Fibroblast of mammary gland (primary cell): ENCODE measurements at places on chromosomes 7 and 10.
A peak's percentile ranks its signal among the peaks of the same experiment; 100 is the strongest.

DNA sequence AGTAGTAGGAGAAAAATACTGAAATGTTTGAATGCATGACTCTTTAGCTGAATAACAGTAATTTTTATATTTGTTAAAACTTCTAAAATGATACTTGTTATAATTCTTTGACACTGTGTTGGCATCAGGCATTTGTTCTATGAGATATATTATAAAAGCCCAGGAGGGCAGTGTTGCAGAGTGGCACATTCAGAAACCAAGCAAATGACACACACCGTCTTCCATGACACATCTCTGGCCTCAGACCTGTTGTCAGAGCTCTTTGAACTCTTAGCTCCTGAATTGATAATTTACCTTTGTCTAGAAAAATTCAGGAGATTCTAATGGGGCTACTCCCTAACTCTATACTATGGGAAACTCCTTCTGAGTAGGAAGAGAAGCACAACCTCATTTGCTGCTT, 62.4 kb upstream of the MDFIC start:
- DNase-seq: no peak

- DNase-seq: peak; percentile 88
Measured at GRCh38 chr10:95247200-95247880, 43.5 kb downstream of the PDLIM1 start.

DNA sequence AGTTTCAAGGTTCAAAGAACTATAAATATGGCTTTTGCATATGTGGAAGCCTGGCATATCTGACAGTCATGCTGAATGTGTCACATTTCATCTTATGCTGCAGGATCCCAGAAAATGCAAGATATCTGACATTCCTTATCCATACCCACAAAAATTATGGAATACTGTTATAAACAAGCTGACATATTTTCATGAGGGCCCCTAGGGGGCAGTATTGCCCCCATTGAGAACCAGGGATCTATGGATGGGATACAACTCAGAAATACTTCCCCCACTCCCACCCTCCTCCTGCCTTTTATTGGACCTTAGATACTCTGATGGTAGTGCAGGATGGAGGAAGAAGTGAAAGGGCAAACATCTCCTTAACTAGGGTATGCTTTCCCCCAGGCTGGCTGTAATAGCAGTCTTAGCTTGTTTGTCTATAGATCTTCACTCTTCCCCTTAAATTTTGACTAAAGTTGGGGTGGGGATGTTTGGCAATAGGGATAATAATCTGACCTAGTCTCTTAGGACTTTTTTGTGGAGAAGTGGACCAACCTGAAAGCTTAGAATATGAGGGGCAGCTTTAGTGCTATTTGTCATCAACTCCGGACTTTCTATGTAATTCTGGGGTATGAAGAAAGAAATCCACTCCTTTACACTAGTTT, 3.5 kb upstream of the GNGT1 start:
- peak; percentile 74 for DNase-seq

- DNase-seq: no peak
Measured at GRCh38 chr10:124222318-124222987, 129.1 kb upstream of the CHST15 start.

DNA sequence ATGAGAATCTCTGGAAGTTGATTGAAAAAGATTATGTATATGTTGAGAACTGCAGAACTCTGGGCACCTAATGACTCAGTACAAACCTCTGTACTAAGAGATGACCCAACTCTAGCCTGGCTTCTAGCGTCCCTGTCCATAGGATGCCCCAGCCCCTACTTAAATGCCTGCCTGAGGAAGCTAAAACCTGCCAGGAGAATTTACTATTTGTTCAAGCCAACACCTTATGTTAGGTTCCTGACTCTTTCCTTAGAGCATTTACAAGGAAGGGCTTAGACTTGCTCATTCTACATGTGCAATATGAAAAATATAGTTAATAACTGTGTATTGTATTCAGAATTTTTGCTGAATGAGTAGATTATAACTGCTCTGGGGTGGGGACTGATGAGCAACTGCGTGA, 37.5 kb upstream of the AOAH start:
- DNase-seq: no peak

DNA sequence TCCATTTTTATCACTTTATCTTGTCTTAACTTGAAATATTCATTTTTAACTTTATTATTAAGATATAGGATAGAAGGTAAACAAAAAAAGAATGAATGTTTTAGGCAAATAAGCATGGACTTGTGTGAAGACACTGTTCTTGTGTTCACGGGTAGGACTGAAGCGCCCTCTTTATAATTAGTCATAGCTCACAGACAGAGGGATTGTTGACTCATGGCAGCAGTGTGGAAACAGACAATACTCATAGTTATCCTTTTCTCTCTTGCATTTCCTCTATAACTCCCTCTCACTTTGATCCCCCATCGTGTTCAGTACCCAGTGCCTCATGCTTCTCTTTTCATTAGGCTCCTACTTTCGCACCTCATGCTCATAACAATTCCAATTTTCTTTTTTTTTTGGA, 731.8 kb downstream of the PHTF2 start:
- peak; percentile 53 for DNase-seq

DNA sequence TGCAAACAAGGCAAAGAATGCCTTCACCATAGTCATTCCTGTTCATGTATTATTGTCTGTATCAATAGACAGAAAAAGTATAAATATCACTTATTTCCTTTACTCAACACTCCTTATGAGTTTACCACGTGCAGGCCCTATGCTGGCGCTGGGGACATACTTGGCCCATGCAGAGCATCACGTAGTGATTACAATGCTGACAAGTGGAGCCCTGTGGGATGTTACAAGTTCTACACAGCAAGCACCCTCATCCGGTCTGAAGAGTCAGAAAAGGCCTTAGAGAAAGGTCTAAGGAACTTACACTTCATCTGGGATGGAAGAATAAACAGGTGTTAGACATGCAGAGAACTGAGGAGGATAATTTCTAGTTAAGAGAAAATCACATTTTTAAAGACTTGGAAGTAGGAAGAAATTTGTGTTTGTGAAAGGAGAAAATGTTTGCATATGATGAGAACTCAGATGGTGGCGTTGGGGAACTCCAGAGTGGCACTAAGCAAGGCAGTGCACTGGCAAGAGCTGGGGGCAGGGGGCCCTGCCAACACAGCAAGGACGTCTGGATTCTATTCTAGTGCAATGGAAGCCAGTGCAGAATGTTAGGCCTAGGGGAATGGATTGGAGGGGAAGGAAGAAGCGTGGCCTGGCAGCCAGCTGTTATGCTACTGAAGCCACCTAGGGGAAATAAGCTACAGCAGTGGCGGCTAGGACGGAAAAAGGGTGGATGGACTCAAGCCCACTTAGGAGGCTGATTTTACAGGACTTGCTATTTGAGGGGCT, 116.2 kb downstream of the ELMO1 start:
- no peak for DNase-seq

DNA sequence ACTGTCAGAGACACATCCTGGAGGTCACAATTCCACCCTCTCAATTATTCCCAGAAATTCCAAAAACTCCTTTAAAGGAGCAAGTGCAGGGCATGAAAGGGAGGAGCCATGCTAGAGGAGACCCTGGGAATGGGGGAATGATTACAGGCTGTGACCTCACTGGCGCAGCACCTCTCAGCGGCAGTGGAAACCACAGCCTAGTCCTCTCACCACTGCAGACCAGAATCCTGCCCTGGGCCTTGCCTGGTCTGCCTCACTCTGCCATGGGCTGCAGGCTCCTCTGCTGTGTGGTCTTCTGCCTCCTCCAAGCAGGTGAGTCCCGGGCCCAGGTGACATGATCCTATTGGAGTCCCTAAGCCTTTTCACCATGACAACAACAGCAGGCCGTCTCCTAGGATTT, 50.5 kb upstream of the PRSS58 start:
- no peak for DNase-seq

GRCh38 chr7:111413739-111414138, 148.6 kb downstream of the IMMP2L start:
- DNase-seq: no peak

GRCh38 chr10:97328646-97329453, 5.7 kb downstream of the FRAT2 start:
- no peak for DNase-seq

GRCh38 chr7:20275637-20276036, 55.1 kb upstream of the ITGB8 start:
- peak; percentile 6 for DNase-seq

DNA sequence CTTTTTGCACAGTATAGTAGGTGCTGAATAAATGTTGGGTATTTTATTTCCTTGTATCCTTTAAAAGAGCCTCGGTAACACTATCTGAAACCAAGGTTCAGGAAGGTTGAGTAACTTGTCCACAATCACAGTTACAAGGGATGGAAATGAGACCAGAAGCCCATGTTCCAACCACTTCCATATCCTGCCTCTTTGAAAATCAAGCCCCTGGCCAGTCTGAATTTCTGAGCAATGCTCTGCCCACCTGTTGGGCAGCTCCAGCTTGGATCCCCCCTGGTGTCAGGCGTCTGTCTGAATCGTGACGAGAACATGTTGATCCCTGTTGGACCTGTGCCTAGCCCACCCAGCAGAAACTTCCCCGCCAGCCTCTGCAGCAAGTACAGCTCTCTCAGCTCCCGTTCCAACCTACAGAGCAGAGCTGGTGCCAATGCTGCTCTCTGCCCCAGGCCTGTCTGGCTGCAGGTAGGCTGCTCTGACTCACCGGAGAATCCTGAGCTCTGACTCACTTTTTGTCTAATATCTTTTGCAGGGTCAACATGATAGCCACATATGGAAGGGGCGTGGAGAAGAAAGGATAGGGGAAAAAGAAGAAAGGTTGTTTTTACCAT, 595.5 kb downstream of the INHBA start:
- DNase-seq: no peak

DNA sequence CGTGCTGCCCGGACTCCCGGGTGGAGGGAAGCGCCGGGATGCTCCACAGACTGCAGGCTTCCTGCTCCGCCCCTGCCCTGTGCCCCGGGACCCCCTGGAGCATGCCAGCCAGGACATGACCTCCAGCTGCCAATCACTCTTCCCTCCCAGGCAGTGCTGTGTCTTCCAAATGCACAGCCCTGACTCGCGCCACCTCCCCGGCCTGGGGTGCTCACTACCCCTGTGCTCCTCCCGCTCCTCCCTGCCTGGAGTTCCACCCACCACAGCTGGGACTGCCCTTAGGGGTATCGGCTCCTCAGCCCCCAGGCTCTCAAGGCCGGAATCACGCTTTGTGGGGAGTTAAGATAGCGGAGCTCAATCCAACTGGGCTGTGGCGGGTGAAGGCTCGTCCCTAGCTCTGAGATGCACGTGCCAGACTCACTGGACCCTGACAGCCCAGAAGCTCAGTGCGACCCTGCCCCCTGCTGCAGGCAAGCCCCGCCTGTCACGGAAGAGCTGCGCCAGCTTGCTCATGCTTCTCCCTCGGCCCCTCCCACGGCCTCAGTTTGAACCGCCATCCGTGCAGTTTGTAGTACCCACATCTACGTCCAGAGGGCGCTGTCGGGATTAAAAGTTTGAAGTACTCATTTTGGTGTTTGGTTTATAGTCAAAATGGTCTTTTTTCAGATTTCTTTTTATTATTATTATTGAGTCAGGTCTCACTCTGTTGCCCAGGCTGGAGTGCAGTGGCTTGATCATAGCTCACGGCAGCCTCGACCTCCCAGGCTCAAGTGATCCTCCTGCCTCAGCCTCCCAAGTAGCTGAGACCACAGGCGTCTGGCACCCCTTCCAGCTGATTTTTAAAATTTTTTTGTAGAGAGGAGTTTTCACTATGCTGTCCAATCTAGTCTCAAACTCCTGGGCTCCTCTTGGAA, 142.5 kb upstream of the TCERG1L start:
- DNase-seq: peak; percentile 16

DNA sequence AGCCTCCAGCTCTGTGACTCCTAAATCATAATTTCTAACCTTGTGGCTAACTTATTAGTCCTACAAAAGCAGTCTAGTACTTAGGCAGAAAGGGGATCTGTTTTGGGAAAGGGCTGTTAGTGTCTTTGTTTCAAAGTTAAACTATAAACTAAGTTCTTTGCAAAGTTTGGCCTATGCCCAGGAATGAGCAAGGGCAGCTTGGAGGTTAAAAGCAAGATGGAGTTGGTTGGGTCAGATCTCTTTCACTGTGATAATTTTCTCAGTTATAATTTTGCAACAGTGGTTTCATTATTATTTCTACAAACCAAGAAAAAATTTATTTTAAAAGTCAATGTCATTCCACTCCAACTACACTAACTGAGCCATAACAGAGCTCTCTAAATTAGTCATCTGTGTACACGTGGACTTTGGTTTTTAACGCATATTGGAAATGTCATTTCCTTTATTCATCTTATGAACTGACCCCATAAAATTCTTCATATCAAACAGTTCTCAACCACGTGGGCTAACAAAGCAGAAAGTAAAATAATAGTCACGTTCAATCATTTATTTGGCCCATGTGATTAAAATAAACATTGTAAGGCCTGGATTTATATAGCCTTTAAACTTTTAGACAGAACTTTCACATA, 143.2 kb upstream of the C7orf33 start:
- DNase-seq: peak; percentile 21

DNA sequence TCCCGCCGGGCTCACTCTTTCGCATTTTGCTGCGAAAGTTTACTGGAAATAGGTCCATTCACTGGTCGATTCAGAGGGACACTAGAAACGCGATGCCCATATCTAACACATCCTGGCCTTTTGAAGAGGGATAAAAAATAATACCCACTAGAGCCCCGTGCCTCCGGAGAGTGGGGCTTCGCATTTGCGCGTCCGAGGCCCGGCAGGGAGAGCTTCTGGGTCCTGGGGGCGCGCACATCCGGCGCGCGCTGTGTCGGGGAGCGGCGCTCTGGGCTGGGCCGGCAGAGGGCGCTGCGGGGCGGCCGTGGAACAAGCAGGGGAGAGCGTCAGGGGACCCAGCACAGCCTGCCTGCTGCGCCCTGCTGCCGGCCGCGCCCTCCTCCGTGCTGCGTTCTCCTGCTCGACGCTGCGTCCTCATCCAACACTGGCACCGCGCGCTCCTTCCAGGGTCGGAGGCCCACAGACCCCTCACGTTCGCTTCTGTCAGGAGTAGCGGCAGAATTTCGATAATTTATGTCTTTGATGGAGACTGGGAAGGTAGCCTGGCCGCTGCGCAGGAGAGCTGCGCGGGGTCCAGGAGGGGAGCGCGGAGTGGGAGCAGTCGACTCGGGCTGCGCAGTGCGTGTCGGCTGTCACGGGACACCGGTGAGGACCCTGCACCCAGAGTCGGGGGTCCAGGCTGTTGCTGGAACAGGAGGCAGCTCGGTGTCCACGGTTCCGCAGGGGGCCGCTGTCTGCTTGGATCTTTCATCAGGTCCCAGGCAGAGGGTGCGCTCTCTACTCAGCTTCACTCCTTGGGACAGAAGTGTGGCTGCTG, 41.5 kb upstream of the ZNF32 start:
- DNase-seq: peak; percentile 73

DNA sequence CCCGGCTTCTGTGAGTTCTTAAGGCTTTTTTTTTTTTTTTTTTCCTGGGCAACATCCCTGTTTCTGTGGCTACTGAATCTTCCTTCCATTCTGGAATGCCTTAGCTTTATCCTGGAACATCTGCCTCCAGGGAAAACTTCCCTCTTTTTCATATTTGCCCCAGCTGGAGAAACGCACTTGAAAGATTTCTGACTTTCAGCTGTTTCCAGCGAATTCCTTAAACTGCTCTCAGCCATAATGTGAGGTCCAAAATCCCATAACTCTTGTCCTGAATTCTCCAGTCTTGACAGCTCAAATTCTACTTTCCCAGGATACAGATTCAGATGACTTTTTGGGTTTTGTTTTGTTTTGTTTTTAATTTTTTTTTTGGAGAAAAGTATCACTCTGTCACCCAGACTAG, 263.6 kb upstream of the AUTS2 start:
- no peak for DNase-seq

GRCh38 chr7:149310113-149310836, 48.3 kb downstream of the ZNF783 start:
- peak; percentile 88 for DNase-seq
